Activated CD4-positive, alpha-beta T cell treated with anti-CD3 and anti-CD28 coated beads, Interleukin-2, amount 10 ng/mL, durations not matched to agents 7 days and 5 days (primary cell): ENCODE measurements at places on chromosomes 6 and 20.
A peak's percentile ranks its signal among the peaks of the same experiment; 100 is the strongest.

- DNase-seq, result no peak
- no peak overlapping the region for H3K4me3 ChIP-seq
- no peaks in the 10 kb centered on the region for H3K27me3 ChIP-seq
- no peaks in the 10 kb centered on the region for H3K36me3 ChIP-seq
- peaks cover 2% of the 10 kb centered on the region for H3K4me1 ChIP-seq
Observed at GRCh38 chr6:142631517-142632385, 313.2 kb downstream of the HIVEP2 start.

- H3K36me3 ChIP-seq, result peaks cover 25% of the 10 kb centered on the region
- peak overlapping the region; percentile 96 for H3K27ac ChIP-seq
- no peak for DNase-seq
Observed at GRCh38 chr6:155313602-155314091, 637 bp downstream of the TFB1M start.

GRCh38 chr6:12903246-12903645 lies 186.7 kb downstream of the PHACTR1 start:
- no peaks in the 10 kb centered on the region for H3K36me3 ChIP-seq
- H3K27me3 ChIP-seq, result peaks cover 16% of the 10 kb centered on the region
- no peak overlapping the region for H3K27ac ChIP-seq
- no peaks in the 10 kb centered on the region for H3K4me1 ChIP-seq
- DNase-seq, result no peak

DNA sequence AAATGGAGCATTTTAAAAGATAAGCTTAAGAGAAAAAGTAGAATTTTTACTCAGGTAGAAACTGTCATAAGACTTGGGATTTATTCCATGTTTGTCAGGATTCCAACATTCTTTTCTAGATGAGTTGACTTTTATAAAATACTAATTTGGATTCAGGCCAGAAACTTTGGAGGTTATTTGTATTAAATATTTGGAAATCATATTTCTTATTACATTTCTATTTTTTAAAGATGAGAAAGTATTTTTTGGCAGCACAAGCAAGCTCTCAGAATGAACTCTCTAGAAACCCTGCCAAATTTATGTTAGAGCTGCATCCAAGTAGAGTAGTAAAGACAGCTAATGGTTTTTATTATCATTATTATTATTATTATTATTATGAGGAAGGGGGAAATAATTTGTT lies 1014.9 kb upstream of the GJE1 start:
- no peaks in the 10 kb centered on the region for H3K36me3 ChIP-seq
- no peak overlapping the region for H3K27ac ChIP-seq
- H3K4me1 ChIP-seq, result no peaks in the 10 kb centered on the region
- no peak overlapping the region for H3K4me3 ChIP-seq
- no peak for DNase-seq
- H3K27me3 ChIP-seq, result no peaks in the 10 kb centered on the region

- peaks cover 12% of the 10 kb centered on the region for H3K36me3 ChIP-seq
- no peak overlapping the region for H3K27ac ChIP-seq
- H3K4me3 ChIP-seq, result no peak overlapping the region
- DNase-seq, result no peak
- H3K27me3 ChIP-seq, result no peaks in the 10 kb centered on the region
Observed at GRCh38 chr20:5786930-5787795, 37.0 kb downstream of the SHLD1 start.

DNA sequence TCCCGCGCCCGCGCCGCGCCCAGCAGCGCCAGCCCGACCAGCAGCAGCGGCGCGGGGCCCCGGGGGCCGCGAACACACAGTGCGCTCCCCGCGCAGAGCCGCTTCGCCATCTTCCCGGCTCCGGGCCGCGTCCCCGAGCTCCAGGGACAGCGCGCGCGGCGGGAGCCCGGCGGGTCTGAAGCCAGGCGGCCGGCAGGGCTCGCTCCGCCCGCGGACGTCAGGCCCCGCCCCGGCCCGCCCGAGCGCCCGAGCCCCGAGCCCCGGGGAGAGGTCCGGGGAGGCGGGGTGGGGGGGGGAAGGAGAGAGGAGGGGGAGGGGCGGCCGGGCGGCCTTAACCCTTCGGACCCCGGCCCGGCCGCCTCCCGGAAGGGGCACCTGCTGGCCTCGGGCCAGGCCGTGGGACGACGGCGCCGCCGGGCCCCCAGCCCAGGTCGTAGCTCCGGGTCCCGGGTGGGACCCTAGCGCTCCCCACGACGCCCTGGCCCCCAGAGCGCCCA lies at the start of gene LAMA5:
LAMA5 (minus strand) TSS at position 177 of the 497 bp plus-strand sequence; CDS start at position 110, 67 bp downstream.
- H3K27me3 ChIP-seq, result peaks cover 27% of the 10 kb centered on the region
- peak within 1 kb of the TSS; percentile 27 for H3K4me3 ChIP-seq
- DNase-seq, result no peak
- H3K36me3 ChIP-seq, result no peaks in the 10 kb centered on the region
- no peaks in the 10 kb centered on the region for H3K4me1 ChIP-seq

- no peak overlapping the region for H3K27ac ChIP-seq
- H3K4me3 ChIP-seq, result no peak overlapping the region
- no peaks in the 10 kb centered on the region for H3K27me3 ChIP-seq
- DNase-seq, result no peak
Observed at GRCh38 chr6:36064770-36065396, 37.3 kb downstream of the MAPK14 start.

DNA sequence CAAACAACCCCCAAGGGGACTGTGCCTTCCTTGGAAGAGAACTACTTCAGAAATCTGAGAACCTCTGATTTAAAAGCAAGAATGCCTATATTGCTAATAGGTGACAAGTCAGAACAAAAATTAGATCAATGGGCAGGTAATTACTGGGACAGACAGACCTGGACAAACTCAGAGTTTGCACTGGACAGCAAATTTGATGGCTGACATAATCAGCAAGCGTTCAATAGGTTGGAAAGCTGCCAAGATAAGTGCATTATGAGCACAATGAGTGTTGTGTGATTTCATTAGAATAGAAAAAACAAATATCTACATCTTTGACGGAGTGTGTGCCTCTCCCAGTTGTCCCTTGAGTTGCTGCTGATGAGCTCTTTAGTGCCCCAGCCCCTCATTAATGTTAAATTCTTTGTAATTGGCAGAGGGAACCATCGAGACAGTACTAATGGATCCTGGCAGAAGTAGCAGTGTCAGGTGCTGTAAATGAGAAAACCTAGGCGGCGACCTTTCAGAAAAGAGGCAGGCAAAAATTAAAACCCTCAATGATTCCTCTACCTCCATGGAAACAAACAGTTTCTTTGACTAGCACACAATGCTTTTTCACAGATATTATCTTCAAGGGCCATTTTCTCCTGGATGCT lies 116.5 kb upstream of the COL21A1 start:
- no peak overlapping the region for H3K4me3 ChIP-seq
- no peaks in the 10 kb centered on the region for H3K36me3 ChIP-seq
- DNase-seq, result no peak
- H3K4me1 ChIP-seq, result no peaks in the 10 kb centered on the region
- no peak overlapping the region for H3K27ac ChIP-seq
- no peaks in the 10 kb centered on the region for H3K27me3 ChIP-seq

DNA sequence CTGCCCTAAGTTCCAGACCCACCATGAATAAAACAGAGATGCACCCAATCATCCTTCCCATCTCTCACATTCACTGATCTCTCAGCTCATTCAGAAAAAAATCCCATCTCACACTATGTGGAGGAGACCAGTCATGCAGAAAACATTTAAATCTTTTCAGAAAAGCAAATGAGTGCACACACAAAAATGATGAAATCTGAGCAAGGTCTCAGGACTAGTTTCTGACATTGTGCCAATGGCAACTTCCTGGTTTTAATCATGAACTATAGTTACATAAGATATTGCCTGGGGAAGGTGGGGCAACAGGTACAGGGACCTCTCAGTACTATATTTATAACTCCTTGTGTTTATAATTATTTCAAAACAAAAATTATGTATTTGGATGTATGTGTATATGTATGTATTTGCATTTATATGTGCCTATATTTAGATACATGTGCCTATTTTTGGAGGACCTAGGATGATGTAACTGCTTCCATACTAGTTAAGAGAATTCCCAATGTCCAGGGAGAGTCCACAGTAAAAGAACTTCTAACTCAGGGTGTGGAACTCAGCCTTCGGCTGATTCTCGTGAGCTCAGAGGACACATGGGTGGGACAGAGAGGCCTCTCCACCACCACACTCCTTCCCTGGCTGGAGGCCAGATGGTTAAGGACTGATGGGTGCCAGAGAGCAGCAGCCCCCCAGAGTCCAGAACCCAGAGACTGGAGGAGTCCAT lies 71.7 kb upstream of the MAP3K4 start:
- H3K4me3 ChIP-seq, result no peak overlapping the region

GRCh38 chr6:37517411-37517812 lies 17.7 kb upstream of the CCDC167 start:
- peaks cover 76% of the 10 kb centered on the region for H3K4me1 ChIP-seq
- peak; percentile 89 for DNase-seq
- H3K27ac ChIP-seq, result peak overlapping the region; percentile 97

- no peak for DNase-seq
- H3K4me1 ChIP-seq, result peaks cover 20% of the 10 kb centered on the region
- H3K27me3 ChIP-seq, result no peaks in the 10 kb centered on the region
- no peaks in the 10 kb centered on the region for H3K36me3 ChIP-seq
Observed at GRCh38 chr6:25585225-25585624, 66.8 kb upstream of the SCGN start.

DNA sequence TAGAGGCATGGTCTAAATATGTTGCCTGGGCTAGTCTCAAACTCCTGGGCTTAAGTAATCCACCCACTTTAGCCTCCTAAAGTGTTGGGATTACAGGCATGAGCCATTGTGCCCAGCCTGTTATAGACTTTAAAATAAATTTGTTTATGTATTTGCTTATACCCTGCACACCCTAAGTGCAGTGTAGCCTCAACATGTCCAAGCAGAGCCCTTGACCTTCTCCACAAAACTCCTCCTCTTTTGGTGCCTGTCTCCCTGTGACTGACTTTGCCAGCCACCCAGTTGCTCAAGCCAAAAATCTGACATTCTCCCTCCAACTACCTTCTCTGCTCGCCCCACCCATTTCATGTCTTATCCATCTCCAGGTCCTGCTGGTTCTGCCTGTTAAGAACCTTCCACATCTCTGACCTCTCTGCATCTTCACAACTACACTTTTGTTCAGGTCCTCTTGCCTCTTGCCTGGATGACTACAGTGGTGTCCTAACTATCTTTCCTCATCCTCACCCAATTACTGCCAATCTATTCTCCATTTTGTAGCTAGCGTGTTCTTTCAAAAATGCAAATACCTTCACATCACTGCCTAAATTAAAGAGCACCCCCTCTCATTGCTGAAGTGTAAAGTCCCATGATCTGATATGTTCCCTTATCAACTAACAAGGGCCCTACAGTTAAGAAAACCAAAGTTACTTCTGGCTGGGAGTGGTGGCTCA lies 11.2 kb upstream of the KIFC1 start:
- H3K4me3 ChIP-seq, result no peak overlapping the region
- no peak overlapping the region for H3K27ac ChIP-seq

DNA sequence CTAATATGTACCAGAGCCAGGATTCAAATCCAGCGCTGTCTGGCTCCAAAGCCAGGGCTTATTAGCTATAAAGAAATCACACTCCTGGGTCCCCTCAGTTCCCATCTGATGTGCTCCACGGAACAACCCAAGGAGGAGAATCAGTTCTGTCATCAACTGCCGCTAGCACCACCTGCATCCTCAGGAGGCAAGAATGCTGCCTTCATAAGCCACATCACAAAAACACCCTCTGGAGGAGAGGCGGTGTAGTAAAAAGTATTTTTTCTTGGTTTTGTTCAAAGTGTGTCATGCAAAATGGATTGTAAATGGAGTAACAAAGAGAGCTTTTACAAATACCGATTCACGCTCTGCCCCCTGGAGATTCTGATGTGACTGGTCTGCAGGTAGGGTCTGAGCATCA lies 57.1 kb downstream of the TNFRSF21 start:
- H3K36me3 ChIP-seq, result no peaks in the 10 kb centered on the region
- H3K4me3 ChIP-seq, result no peak overlapping the region
- H3K27ac ChIP-seq, result no peak overlapping the region
- H3K4me1 ChIP-seq, result no peaks in the 10 kb centered on the region

- H3K36me3 ChIP-seq, result no peaks in the 10 kb centered on the region
- no peak for DNase-seq
- H3K4me3 ChIP-seq, result peak overlapping the region; percentile 12
- peak overlapping the region; percentile 2 for H3K27ac ChIP-seq
- H3K4me1 ChIP-seq, result peaks cover 6% of the 10 kb centered on the region
Observed at GRCh38 chr6:131951576-131952230, 531 bp upstream of the CCN2 start.

- H3K4me1 ChIP-seq, result peaks cover 4% of the 10 kb centered on the region
- H3K27ac ChIP-seq, result no peak overlapping the region
- H3K36me3 ChIP-seq, result no peaks in the 10 kb centered on the region
- peaks cover 6% of the 10 kb centered on the region for H3K27me3 ChIP-seq
- H3K4me3 ChIP-seq, result no peak overlapping the region
Observed at GRCh38 chr6:53943395-53943794, 148.6 kb downstream of the LRRC1 start.

GRCh38 chr6:136524339-136524935 lies 25.8 kb downstream of the MAP7 start:
- no peak for DNase-seq
- H3K36me3 ChIP-seq, result no peaks in the 10 kb centered on the region
- H3K4me3 ChIP-seq, result no peak overlapping the region
- peaks cover 4% of the 10 kb centered on the region for H3K27me3 ChIP-seq
- peaks cover 19% of the 10 kb centered on the region for H3K4me1 ChIP-seq

DNA sequence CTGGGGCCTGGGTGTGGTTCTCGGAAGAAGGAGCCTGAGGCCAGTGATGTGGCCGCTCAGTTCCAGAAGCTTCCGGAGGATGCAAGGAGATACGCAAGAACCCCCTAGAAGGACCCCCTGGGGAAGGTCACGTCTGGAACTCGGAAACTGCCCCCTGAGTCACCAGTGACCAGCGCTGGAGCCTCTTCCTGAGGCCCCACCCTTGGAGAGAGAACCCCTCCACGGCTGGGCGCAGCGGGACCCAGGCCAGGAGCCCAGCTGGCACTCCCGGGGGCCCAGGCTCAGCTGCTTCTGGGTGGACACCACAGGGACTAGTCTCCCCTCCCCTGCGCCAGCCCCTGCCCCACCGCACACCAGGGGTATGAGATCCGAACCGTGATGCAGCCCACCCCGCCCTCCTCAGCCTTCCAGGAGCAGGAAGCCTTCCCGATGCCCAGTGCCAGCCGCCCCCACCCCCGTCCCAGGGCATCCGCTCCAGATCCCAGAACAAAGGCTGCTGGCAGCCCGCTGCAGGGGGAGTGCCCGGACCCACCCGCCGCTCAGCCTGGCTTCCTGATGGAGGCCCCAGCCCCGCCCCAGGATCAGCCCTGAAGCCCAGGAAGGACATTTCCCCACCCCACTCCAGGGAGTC lies 7.5 kb downstream of the LAMA5 start:
- DNase-seq, result no peak
- no peak overlapping the region for H3K27ac ChIP-seq
- peaks cover under 1% of the 10 kb centered on the region for H3K27me3 ChIP-seq
- H3K4me3 ChIP-seq, result no peak overlapping the region

- no peak overlapping the region for H3K27ac ChIP-seq
- DNase-seq, result no peak
- no peak overlapping the region for H3K4me3 ChIP-seq
- H3K4me1 ChIP-seq, result peaks cover 27% of the 10 kb centered on the region
- peaks cover 26% of the 10 kb centered on the region for H3K27me3 ChIP-seq
- H3K36me3 ChIP-seq, result peaks cover 19% of the 10 kb centered on the region
Observed at GRCh38 chr20:62723768-62724450, 15.3 kb downstream of the NTSR1 start.
